ENCODE measurements at places on chromosomes 5 and 9. TPM values are rescaled to one million over a fixed set of nuclear protein-coding genes. Genes with fewer than 3 reads are reported as not detected.

GRCh38 chr5:172458976-172459782 is 4.9 kb upstream of the SH3PXD2B start:
- DNase-seq = no peak

DNA sequence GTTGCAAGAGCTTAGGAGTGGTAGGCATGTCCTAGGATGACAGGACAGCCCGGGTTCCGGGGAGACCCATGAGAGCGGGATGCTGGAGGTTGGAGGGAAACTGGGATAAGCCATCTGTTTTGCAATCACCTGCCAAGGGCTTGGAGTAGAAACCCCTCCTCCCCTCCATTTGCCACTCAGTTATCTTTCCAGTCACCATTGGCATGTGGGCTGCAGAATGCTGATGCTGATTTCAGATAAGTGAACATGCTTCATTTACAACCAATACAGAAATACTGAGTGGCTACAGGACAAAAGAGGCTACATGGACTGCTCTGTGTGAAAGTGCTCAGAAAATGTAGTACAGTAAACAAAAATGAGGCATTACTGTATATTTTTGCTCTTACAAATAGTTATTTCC is 93.4 kb upstream of the KIF2A start:
- no peak for DNase-seq

- DNase-seq = no peak
These were observed 20.1 kb upstream of the SLC36A1 start for GRCh38 chr5:151427258-151427657.

- no peak for DNase-seq
These were observed 27.0 kb upstream of the ERGIC1 start for GRCh38 chr5:172806897-172807672.

- DNase-seq = no peak
These were observed 411.7 kb upstream of the KCNN2 start for GRCh38 chr5:113950186-113950585.

GRCh38 chr5:134435560-134435959 is 23.9 kb upstream of the CDKN2AIPNL start:
- DNase-seq = no peak

GRCh38 chr5:144009116-144009515 is 161.3 kb downstream of the YIPF5 start:
- no peak for DNase-seq

DNA sequence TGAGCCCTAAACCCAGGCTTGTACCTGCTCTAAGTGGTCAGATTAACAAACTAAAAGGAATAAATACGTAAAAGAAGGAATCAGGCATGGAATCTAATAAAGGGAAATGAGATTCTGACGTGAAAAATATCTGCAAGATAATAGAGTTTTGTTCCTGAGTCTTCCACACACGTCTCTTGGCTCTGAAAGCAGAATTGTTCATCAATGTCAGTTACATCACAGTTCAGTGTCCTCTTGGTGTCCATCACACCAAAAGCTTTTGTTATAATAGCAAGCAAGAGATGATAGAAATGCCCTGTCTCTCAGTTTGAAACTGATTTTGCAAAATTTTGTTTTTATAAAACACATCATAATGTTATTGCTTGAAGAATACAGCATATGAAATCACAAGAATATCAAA is 34.7 kb upstream of the NMUR2 start:
- no peak for DNase-seq

- no peak for DNase-seq
These were observed 160.0 kb downstream of the PIK3R1 start for GRCh38 chr5:68375540-68375939.

- DNase-seq = no peak
These were observed 880 bp upstream of the GFPT2 start for GRCh38 chr5:180353980-180354452.

- no peak for DNase-seq
These were observed 626.9 kb upstream of the PTGER4 start for GRCh38 chr5:40052808-40053207.

- DNase-seq = no peak
These were observed 226.4 kb downstream of the EFNA5 start for GRCh38 chr5:107444300-107444699.

DNA sequence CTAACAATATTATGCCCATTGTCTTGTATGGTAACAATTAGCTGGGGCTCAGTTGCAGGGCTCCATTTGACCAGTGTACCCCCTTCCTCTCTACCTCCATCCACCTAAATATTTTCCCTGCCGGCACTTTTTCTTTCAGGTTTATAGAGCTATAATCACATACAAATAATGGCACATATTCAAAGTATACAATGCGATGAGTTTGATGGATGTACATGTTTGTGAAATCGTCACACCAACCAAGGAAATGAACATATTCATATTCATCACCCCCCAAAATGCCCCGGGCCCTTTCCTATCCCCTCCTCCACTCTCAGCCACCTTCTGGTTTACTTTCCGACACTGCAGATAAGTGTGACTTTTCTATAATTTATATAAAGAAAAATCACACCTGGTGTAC is 351.5 kb downstream of the GADD45G start:
- DNase-seq = no peak

DNA sequence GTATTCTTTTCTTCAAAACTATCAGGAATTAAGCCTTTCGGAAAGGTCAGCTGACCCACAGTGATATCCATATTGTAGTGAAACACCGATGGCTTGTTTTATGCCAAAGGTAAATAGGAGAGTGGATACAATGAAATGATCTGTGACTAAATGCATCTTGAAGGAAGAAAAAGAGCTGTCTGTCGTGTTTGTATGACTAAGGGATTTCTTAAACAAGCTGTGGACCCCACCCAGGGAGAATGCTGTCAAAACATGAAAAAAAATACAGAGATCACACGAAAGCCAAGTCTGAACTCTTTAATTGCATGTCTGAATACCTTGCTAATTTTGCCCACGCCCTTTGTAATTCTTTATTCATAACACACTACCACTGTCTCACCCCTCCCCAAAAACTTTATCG is 286.4 kb upstream of the WWC1 start:
- DNase-seq = no peak

GRCh38 chr9:81080900-81081299 is 608.4 kb downstream of the TLE1 start:
- DNase-seq = no peak

- peak; percentile 80 for DNase-seq
These were observed 1.8 kb downstream of the POU4F3 start for GRCh38 chr5:146340260-146341081.

GRCh38 chr9:6924149-6924548 is 166.4 kb downstream of the KDM4C start:
- DNase-seq = no peak

DNA sequence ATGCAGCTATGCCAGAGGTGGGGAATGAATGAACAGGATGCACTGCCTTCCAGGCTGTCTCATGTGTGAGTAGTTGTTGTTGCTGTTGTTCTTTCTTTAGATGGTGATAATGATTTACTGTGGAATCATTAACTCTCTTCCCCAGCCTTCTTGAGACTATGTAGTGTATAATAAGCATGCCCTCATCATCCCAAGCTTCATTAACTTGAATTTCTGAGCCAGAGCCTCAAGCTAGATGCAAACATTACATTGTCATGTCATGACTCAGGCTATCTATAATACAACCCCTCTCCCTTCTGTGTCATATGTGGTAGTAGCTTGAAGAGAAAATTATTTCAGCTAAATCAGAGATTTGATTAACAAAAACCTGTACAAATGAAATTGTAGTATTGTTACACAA is 10.0 kb upstream of the ADAMTSL1 start:
- DNase-seq = no peak

DNA sequence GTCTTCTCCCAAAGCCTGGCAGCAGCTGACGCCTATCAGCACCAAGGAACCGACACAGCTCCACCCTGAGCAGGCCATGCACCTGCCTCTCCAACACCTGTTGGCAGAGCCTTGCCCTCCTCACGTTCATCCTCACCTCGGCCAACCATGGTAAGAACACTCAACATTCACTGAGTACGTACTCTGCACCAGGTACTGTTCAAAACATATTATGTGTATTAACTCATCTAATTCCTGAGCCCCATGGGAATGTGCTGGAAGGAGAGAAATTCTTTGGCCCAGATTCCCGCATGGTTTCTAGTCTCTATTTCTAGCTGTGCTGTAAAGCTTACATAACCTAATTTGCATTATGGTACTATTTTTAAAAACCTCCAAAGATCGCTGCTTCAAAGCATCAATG is 86.1 kb downstream of the GPR21 start:
- DNase-seq = no peak

DNA sequence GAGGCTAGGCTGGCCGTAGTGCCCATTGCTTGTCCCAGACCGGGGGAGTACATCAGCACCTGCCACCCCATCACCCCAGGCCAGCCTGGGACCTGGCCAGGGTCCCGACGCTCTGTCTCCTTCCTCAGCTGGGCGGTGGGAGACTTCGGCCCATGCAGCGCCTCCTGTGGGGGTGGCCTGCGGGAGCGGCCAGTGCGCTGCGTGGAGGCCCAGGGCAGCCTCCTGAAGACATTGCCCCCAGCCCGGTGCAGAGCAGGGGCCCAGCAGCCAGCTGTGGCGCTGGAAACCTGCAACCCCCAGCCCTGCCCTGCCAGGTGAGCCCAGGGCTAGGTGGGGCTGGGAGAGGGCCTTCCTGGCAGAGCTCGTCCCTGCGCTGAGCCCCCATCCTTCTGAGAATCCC is 16.5 kb upstream of the CACFD1 start:
- no peak for DNase-seq

DNA sequence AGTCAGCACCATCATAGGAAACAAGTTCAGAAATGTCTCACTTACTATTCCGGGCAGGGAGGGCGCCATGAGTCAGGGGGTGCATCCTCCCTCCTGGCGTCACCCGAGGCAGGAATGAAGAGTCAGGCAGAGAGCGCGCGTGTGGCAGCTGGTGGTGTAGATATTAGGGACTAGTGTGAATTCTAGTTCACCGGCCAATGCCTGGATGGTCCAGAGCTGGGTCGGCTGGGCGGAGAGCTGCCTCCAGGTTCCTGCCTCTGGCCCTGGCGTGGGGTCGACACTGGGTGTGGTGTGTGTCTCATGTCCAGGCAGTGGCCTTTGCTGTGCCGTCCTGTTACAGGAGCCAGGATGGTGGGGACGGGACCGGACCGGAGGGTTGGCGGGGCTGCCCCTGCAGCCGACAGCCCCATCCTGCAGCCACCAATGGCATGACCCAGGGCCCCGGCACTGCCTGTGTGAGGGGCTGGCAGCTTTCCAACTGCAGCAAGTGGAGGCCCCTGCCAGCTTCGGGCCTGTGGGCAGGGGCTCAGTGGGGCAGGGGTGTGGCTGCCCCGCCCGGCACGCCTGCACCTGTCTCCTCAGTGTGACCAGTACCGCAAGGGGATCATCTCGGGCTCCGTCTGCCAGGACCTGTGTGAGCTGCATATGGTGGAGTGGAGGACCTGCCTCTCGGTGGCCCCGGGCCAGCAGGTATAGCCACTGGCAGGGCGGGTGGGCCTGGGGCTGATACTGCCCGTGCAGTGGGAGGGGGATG is 9.1 kb downstream of the DIPK1B start:
- DNase-seq = peak; percentile 57

- DNase-seq = no peak
These were observed 46.2 kb upstream of the HAND1 start for GRCh38 chr5:154524181-154524580.

DNA sequence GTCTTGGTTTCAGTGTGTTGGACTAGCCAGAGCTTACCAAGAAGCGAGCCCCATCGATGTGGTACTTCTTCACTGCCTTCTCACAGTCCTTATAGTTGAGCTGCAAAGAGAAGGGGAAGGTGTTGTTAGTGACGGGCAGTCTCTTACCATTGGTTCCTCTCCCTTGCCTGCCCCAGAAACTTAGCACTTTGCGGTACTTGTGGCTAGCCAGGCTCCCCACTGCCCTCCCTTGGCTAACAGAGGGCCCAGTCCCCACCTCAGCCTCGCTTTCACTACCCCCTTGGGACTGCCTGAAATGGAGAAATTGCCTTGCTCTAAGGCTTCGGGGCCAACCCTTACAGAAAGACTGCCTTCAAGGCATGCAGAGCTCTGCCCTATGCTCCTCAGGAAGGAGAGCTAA is 4.3 kb downstream of the LCP2 start:
- DNase-seq = no peak

GRCh38 chr5:154118385-154118784 is 72.1 kb upstream of the GALNT10 start:
- no peak for DNase-seq

- DNase-seq = no peak
These were observed 106.2 kb upstream of the FCN2 start for GRCh38 chr9:134774410-134774809.

GRCh38 chr5:151248651-151249050 is 4.3 kb upstream of the GM2A start:
- DNase-seq = no peak

GRCh38 chr5:57185313-57185712 is 11.5 kb downstream of the GPBP1 start:
- no peak for DNase-seq

DNA sequence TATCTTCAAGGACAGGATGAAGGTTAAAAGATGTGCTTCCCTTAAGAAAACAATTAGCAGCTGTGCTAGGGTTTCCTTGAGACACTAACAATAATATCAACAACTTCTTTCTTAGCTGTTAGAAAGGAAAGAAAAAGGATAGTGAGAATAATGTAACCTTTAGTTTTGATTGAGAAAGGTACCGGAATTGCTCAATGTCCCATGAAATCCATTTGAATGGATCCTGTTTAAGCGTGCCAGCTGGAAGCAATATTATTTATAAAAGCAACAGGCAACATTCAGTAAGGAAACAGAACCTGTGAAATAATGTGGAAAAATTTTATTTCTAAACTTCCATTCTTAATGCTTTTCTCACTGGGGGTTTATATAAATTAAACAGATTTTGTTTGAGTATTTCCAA is 120.9 kb downstream of the CCDC192 start:
- DNase-seq = no peak

GRCh38 chr9:113298924-113299770 is 4.0 kb downstream of the RNF183 start:
- DNase-seq = no peak

GRCh38 chr5:63070001-63070400 is 491.4 kb downstream of the LRRC70 start:
- DNase-seq = no peak

Gene NR5A1
- total RNA-seq = not detected

Gene SLC2A8
- total RNA-seq = 12.7 TPM

Gene PAIP1
- 113 TPM for total RNA-seq

Gene GABRB2
- total RNA-seq = not detected

Gene NEUROG1
- total RNA-seq = not detected

Gene GDNF
- 18.4 TPM for total RNA-seq

Gene ITGA1
- total RNA-seq = 7.8 TPM

Gene GABRA6
- not detected for total RNA-seq

Gene OGN
- total RNA-seq = 0.95 TPM

Gene FOXD4L4
- total RNA-seq = not detected

Gene PIK3R1
- total RNA-seq = 57.9 TPM

Gene RGP1
- 21.9 TPM for total RNA-seq

Gene PCSK5
- total RNA-seq = 0.17 TPM

All from A673 (cell line).